Hematopoietic multipotent progenitor cell treated with erythropoietin and hydrocortisone succinate and interleukin-3 and kit ligand, for 4 days (in vitro differentiated cells): ENCODE measurements at places on chromosomes 2 and 18.

- no peak for DNase-seq
Observed at GRCh38 chr2:220513573-220514288, 886.3 kb downstream of the SLC4A3 start.

DNA sequence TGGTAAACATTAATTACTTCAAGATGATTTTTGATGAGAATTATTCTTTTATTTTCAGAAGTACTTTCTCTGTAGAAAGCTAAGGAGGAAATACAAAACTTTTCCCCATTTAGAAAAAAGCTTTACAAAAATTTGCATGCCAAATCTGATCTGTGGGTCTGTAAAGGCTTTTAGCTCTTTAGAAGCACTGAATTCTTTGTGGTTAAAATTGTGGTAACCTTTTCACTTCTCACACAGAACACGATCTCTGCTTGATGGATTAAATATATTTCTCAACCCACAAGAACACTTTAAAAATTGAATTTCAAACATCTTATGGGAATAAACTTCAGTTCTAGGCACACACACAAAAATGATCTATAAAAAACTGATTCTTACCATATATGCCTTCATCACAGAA is 63.7 kb downstream of the VIL1 start:
- DNase-seq, result no peak

DNA sequence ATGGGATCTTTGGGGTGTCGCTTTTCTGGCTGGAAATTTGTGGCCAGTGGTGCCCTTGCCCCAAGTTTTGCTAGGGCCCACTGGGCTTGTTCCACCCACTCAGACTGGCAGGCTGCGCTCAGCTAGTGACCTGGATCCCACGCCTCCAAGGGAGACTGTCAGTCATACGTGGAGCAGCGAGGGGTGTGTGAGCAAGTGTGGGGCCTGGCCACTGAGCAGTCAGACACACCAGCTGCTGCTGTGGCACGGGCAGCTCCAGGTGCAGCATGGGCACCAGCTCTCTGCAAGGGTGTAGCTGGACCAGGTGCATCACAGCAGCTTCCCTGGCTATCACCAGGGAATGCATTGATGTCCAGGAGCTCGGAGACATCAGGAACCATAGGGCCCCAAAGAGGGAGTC is 327.0 kb downstream of the NR4A2 start:
- no peak for DNase-seq

- DNase-seq, result no peak
Observed at GRCh38 chr18:45402485-45403056, 212.7 kb upstream of the SLC14A2 start.

DNA sequence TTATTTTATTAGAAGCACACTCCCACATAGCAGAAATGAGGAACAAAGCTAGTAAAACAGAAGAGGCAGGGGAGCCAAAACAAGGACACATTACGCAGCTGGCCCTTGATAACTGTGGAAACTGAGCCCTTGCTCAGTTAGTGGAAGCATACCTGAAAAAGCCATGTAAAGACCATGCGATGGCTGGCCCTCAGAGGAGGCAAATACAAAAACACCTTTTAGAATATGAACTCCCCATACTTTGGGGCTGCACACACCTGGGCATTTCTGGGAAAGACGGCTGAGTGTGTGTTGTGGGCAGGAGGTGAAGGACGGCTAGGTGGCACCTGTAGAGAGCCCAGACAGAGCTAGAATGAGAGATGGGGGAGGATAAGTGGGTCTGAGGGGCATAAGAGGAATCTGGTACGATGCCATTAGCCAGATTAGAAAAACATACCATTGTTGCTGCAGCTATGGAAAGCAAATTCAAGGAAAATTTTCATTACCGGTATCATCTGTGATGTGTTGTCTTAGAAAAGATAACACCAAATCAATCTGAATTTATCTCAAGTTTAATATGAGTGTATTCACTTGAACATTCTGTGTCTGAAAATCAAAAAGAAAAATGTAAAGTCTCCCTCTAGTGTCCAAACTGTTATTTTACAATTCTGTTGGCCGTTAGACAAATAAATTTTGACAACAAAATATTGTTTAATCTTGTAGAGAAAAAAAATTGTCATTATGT is 45.2 kb upstream of the SULT1C3 start:
- peak; percentile 38 for DNase-seq

- DNase-seq, result no peak
Observed at GRCh38 chr18:48534364-48534763, 4.5 kb upstream of the CTIF start.

GRCh38 chr2:240968731-240969624 is 29.4 kb upstream of the SNED1 start:
- no peak for DNase-seq

DNA sequence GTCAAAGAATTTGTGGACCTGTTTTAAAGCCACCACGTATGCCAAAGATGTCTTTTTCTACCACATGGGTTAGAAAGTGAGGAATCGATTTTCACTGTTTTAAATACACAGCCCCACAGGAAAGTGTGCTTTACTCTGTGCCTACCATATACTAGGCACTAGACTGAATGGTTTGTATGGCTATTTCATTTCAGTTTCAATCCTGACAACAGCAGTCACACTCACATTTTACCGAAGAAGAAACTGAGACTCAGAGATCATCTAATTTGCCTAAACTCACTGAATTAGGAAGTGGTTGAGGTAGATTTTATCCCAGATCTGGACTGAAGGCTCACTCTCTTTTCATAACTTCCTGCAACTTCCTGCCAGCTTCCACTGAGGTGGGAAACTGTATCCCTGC is 176.4 kb downstream of the ALK start:
- no peak for DNase-seq

DNA sequence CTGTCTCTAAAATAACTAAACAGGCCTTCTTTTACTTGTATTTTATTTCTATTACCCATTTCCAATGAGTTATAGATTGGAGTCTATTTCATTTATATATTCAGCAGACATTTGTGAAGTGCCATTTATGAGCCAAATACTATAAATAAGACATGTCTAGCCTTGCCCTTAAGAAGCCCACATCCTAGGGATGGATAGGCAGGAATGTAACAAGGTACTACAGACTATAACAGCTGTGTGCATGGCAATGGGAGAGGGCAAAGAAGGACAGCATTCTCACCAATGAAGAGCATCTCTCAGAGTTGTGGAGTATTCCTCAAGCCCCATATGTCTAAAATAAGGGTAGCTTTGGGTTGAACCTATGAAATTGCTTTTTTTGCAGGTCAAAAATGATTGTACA is 161.9 kb upstream of the RASGRP3 start:
- no peak for DNase-seq

DNA sequence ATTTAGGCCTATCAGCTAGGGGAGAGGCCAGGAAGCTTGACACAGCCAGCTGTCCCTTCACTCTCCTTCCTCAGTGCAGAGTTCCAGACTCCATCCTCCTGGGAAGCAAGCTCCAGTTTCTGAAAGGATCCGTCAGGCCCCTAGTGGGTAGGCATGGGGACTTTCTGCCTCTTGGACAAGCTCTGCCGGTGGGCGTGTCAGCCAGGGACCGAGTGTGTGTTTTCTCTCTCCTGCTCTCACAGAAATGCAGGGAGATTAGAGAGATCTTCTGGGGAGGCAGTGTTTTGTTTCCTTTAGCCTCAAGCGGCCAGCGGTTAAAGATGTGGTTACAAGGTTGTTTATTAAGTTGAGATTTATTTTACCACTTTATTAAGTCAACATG is 29.9 kb upstream of the OTOS start:
- no peak for DNase-seq
